ENCODE measurements at places on chromosomes 3 and 15.

DNA sequence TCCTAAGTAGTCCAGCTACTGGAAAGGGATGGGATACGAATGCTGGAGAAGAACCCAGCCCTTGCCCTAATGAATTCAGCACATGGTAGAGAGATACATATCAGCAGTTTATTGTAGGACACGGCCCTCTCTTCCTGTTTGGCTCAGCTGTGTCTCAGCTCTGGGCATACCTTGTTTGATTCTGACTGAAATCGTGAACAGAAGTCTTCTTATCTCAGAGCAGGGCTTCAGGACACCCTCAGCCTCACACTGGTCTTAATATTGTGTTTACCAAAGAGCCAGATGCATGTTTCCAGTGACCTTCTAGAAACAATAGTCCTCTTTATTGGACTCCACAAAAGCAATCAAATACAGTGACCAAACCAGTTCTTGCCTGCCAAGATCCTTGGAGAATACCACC lies 54.7 kb downstream of the FAM174B start:
- DNase-seq, result no peak

DNA sequence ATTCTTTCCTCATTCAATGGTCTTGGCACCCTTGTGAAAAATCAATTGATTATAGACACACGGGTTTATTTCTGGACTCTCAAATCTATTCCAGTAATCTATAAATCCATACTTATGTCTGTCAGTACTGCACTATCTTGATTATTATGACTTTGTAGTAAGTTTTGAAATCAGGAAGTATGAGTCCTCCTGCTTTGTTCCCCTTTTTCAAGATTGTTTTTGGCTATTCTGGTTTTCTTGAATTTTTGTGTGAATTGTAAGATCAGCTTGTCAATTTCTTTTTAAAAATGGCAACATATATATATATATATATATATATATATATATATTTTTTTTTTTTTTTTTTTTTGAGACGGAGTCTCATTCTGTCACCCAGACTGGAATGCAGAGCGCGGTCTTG lies 32.3 kb upstream of the CFAP20DC start:
- DNase-seq, result no peak

GRCh38 chr3:172125963-172126457 lies 86.6 kb downstream of the FNDC3B start:
- DNase-seq, result no peak

DNA sequence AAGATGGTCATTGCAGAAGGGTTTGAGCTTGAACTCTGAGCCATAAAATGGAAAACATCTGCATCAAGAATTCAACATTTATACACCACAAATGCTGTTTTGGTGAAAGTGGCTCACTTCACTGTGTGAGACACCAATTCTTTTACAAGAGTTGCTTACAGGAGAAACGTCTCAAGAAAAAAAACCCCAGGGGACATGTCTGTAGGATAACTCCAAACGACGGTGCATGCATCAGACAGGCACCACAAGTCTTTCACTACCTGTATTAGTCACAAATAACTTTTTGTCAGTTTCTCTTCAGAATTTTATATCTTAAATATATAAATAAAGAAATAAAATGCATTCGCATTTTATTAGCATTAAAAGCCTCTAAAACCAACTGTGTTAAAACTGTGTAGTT lies 164.3 kb downstream of the EFHB start:
- no peak for DNase-seq

DNA sequence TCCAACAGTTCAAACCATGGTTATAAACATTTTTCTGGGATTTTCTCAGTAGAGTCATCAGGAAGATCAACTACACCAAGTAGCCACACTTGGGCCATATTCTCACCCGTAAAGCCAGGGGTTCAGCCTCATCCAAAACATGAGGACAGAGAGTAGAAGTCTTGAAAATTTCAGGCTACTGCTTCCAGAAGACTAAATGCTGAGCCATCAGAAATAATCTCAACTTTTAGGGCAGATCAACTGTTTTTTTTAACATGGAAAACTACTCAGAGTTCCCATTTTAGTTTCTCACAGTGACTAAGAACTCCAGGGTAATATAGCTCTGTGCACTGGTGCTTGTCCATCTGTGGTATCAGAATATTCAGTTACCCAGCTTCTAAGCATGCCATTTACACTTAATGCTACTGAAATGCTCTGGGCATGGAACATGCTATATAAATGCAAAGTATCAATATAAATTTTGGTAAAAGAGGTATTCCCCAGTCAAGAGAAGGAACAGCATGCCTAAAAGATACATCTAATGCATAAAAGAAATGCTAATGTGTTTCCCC lies 300.1 kb upstream of the LRRN1 start:
- no peak for DNase-seq

DNA sequence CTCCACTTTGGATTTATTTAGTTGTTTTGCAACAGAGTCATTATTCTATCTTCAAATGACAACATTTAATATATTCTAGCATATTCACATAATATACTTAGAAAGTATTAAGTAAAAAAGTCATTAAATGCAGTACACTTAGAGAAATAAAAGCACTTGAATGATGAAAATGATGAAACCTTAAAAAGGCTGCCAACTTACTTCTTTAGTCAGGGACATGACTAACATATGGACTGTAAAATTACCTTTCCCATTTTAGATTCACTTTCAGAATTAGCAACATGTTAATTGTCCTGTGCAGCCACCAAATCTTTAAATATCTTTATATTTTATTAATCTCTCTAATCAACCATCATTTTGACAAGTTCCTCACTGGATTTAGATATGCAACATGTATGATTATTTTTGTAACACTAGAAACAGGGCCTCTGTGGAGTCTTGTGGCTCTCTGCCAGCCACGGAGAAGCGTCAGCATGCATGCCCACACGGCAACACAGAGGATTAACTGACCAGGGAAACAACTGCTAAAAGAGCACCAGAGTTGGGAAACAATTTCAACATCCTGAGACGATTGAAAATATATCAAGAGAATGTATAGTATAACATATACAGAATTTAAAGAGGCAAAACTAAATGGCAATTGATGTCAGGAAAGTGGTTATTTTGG lies 95.7 kb downstream of the ANO10 start:
- no peak for DNase-seq

GRCh38 chr3:31274326-31275024 lies 258.2 kb upstream of the STT3B start:
- no peak for DNase-seq

DNA sequence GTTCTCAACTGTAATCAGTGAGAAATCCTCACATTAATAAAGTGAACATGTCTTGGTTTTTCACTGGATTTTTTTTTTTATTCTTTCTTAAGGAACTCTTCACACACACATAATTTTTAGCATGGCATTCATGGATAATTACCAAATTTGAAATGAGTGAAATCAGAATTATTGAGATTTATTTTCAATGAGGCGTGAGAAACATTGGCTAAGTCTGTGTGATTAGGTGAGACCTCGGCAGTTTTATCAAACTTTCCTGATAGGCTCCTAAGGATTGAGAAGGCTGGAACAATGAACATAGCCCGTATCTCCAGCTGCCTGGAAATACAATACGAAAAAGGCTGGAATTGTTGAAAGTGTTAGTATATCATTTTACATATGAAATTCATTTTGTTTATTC lies 35.5 kb downstream of the MDFIC2 start:
- no peak for DNase-seq

- no peak for DNase-seq
These were observed 348.5 kb upstream of the UMPS start for GRCh38 chr3:124381575-124382333.
